Sciatic nerve (tissue), 2 donors: ENCODE measurements at places on chromosomes 1 and 21.
A peak's percentile ranks its signal among the peaks of the same experiment; 100 is the strongest.

- DNase-seq, result no peak
Observed at GRCh38 chr1:178536844-178537371, 24.0 kb downstream of the TEX35 start.

DNA sequence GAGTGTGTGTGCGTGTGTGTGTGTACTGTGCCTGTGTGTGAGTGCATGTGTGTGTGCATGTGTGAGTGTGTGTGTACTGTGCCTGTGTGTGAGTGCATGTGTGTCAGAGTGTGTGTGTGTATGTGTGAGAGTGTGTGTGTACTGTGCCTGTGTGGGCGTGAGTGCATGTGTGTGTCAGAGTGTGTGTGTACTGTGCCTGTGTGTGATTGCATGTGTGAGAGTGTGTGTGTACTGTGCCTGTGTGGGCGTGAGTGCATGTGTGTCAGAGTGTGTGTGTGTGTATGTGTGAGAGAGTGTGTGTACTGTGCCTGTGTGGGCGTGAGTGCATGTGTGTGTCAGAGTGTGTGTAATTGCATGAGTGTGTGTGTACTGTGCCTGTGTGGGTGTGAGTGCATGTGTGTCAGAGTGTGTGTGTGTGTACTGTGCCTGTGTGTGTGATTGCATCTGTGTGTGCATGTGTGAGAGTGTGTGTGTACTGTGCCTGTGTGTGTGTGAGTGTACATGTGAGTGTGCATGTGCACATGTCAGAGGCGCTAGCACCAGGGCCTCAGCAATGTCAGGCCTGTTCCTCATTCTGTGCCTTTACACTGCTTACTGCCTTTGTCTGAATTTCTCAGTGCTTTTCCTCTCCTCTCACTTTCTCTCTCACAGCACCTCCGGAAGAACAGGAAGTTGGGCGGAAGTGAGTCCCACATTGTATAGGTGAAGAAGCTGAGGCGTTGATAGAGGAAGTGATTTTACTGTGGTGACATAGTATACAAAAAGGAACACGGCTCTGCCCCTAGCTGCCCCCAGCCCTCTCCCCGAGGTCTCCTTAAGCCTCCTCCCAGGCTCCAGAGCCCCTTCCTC is 4.9 kb downstream of the SLC5A9 start:
- no peak for DNase-seq

DNA sequence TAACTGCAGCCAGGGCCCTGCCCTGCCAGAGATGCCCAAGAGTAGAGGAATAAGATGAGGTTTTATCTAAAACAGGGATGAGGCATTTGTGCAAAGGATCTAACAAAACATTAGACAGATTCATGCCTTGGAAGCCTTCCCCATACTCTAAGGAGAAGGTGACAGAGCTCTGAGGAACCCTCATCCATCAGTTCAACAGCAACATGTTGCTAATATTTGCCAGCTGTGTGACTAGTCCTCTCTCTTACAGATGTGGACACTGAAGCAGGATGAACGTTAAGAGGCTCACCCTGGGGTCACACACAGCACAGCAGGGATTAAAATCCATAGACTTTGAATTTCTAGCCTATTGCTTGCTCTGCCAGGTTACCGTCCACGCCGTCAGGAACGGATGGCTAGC is 99.0 kb downstream of the ZBTB18 start:
- no peak for DNase-seq

GRCh38 chr1:5565281-5566125 is 426.7 kb downstream of the NPHP4 start:
- no peak for DNase-seq

GRCh38 chr1:178537382-178538090 is 24.6 kb downstream of the TEX35 start:
- DNase-seq, result no peak

GRCh38 chr1:33349081-33349759 is 28.3 kb upstream of the A3GALT2 start:
- DNase-seq, result no peak

GRCh38 chr1:3539707-3540425 is 71.4 kb downstream of the MEGF6 start:
- DNase-seq, result no peak

GRCh38 chr1:109142260-109142659 is 28.3 kb downstream of the ELAPOR1 start:
- DNase-seq, result no peak

GRCh38 chr1:15347182-15347581 is 62.5 kb upstream of the EFHD2 start:
- no peak for DNase-seq

- DNase-seq, result peak; percentile 81
Observed at GRCh38 chr21:40143822-40144525, 276.7 kb downstream of the PCP4 start.

GRCh38 chr1:13494025-13494424 is 19.8 kb downstream of the LRRC38 start:
- DNase-seq, result no peak

DNA sequence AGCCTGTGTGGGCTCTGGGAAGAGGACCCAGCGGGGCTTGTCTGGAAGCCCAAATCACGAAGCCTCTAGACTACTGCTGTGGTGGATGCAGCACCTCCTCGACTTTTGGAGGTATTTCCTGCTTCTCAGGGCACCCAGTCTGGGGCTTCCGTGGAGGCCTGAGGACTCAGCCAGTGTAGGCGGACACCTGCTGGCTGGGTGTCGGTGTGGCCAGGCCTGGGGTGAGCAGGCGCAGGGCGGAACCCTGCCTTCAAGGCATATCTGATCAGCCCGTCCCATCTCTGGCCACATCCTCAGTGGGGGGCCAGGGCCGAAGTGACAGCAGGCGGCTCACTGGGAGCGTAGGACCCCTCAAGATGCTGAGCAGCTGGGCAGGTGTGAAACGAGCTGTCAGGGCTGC is 6.9 kb downstream of the PLCH2 start:
- DNase-seq, result no peak
